ENCODE measurements at places on chromosomes 12 and 14.

- no peak for DNase-seq
These were observed 328.7 kb downstream of the DPF3 start for GRCh38 chr14:72565149-72565559.

GRCh38 chr12:26122061-26122680, 2.7 kb downstream of the BHLHE41 start:
- DNase-seq: peak; percentile 37

GRCh38 chr12:123289911-123290310, 18.3 kb upstream of the CDK2AP1 start:
- DNase-seq: no peak

DNA sequence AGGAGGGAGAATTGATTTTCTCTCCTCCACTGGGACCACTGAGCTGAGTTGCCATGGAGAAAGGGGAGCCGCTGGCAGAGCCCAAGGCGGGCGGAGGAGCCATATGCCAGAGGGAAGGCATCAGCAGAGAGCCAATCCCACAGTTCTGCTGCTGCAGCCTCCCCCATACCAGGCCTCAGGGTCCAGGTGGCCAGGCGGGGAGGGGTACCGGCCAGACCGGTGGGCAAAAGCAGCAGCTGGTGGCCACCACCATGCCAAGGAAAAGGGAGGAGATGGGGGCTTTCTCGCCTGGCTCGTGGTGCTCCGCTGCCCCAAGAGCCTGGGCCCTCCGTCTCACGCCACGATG, 72.8 kb downstream of the PITPNM2 start:
- no peak for DNase-seq

- no peak for DNase-seq
These were observed 250.5 kb upstream of the FKBP4 start for GRCh38 chr12:2544230-2544629.

- peak; percentile 63 for DNase-seq
These were observed 23.2 kb upstream of the RAP1B start for GRCh38 chr12:68587448-68587873.

- DNase-seq: peak; percentile 88
These were observed 5.6 kb upstream of the CRIP1 start for GRCh38 chr14:105480807-105481801.

DNA sequence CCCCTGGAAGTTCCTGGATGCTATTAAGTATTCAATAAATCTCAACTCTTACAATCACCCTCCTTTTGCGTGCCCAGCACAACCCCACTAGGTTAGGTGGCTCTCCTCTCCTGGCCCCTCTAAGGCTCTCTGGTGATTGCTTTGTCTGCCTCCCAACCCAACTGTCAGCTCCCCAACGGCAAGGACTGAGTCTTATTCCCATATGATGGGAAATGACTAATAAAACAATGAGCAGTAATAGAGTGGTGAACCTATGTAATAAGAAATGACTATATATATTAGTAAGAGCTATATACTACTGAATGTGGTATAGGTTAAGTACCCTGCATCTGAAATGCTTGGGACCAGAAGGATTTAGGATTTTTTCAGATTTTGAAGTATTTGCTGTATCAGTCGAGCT, 8.1 kb downstream of the APPL2 start:
- no peak for DNase-seq

DNA sequence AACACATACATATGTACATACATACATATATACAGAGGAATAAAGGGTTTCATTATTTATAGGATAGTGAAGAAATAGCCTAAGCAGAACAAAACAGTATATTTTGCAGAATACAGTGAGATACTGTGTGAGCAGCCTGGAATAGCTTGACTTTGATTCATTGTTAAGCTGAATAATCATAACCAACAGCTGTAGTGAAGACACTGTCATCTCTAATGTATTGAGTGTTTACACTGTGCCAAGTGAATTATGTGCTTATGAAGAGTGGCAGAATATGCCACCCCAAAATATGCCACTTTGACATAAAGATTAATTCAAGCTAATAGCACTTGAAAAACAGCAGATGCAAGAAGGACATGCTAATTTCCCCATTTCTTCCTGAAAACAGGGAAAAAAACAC, 48.2 kb upstream of the LRFN5 start:
- no peak for DNase-seq

GRCh38 chr12:449203-449602, 10.5 kb upstream of the B4GALNT3 start:
- DNase-seq: no peak

- DNase-seq: no peak
These were observed 8.7 kb upstream of the ADCK1 start for GRCh38 chr14:77791225-77791600.

DNA sequence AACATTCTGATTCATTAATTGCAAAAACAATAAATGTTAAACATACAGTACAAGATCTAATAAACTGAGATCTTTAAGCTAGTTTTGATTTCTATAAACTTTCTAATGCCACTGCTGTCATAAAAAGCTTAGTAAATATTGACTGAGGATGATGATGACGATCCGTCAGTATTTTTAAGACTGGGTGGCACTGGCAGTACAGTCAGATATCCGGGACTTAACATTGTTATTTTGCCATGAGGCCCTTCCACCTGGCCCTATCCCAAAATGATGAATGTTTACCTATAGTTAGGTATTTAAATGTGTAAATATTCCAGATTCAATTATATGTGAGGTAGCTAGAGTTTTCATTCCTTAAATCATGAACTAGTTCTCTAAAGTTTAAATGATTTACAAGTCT, 158.5 kb downstream of the FOXA1 start:
- no peak for DNase-seq

- no peak for DNase-seq
These were observed 72.7 kb downstream of the TPH2 start for GRCh38 chr12:72011374-72011773.

DNA sequence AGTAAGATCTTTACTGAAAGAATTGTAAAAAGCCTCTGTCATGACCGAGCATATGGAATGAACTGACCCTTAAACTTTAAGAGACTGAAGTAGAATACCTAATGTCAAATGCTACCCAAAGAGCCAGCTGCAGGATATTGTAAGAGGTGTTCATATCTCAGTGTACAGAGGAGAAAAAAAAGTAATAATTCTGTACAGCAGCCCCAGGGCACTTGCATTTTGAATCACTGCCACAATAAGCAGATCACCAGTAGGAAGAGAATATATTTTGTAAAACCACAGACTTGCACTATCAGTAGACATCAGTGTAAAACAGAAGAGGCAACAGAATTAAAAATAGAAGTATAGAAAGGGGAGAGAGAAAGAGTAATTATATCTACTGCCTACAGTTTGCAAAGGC, 162.6 kb downstream of the PPFIA2 start:
- no peak for DNase-seq

DNA sequence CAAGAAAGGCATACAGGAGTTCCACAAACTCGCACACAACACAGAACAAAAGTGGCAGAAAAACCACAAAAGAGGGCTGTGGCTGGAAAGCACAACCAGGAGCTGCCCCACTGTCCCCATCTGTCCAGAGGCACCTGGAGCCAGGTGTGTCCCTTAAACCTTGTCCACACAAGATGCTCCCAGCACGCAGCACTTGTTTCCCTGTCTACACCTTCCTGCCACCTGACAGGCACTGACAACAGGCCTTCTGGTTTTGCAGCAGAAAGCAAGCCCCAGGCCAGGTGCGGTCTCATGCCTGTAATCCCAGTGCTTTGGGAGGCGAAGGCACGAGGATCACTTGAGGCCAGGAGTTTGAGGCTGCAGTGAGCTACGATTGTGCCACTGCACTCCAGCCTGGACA, 3.6 kb downstream of the BTBD6 start:
- no peak for DNase-seq

DNA sequence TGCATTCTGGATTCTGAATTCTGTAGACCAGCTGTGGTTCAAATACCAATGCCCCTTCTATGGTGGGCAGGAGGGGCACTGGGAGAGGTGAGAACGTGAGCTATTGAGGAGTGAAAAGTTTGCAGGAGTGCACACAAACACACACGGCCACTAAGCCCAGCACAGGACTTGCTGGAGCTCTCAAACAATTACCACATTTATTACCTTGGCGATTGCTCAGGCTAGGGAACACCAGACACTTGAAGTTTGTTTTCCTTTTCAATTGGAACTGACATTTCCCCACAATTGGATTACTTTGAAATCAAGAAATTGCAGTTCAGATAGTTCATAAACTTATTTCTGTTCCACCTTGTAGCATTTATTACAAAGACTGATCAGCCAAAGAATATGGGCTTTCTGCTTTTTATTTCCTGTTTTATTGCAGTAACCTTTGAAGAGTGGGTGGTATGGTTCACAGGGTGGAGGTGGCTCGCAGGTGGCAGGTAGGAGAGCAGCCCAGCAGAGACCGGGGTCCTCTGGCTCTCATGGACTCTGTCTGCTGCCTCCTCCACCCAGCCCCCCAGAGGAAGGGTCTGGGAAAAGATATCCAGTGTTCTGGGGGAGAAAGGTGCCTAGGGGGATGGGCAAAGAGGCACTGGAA, 429.8 kb upstream of the CCDC196 start:
- DNase-seq: no peak

GRCh38 chr12:132546647-132547046, 56.7 kb downstream of the FBRSL1 start:
- no peak for DNase-seq

GRCh38 chr14:20610002-20610765, 19.0 kb upstream of the RNASE12 start:
- DNase-seq: peak; percentile 84

- no peak for DNase-seq
These were observed 23.8 kb downstream of the AACS start for GRCh38 chr12:125089083-125089482.

DNA sequence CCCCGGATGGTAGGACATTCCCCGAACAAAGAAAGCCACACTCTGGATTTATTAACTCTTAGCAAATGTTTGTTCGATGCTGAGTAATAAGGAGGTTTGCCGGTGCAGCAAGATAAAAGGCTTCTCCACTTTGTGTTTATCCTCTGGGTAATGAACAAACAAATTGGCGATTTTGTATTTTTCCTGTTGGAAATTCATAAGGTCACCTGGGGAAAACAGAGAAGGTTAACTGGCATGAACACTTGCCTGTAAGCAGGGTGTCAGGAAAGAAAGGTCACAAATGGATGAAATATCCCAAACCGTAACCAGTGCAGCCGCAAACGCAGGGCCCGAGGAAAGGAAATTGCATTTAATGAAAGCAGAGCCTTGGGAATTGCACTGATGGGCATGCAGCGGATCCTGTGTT, 132.8 kb downstream of the RMST start:
- DNase-seq: no peak

GRCh38 chr12:128818065-128819022, 5.4 kb downstream of the SLC15A4 start:
- DNase-seq: peak; percentile 63

DNA sequence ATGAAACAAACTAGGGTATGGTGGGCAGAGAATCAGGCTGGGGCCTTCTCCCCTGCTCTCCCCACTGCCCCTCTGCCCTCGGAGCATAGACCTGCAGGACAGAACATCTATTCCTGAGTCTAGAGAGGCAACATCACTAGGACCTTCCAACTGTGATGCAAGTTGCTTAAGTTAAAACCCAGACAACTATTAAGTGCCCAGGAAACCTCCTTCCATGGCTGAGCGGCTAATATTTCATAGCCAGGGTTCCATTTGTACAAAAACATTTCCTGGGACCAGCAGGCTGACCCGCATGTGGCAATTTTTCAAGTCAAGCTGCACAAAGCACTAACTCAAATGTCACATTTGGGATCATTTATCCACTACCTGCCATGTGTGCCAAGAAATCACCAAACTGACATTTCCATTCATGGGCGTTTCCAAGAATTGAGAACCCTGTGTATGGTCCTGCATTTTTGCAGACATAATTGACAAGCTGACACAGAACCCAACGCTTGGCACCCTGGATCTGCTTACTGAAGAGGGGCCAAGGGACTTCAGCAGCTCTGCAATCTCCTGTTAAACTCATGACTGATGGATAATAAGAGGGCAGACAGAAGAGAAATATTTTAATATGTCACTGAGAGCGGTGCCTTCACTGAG, 32.7 kb downstream of the NT5DC3 start:
- DNase-seq: no peak

DNA sequence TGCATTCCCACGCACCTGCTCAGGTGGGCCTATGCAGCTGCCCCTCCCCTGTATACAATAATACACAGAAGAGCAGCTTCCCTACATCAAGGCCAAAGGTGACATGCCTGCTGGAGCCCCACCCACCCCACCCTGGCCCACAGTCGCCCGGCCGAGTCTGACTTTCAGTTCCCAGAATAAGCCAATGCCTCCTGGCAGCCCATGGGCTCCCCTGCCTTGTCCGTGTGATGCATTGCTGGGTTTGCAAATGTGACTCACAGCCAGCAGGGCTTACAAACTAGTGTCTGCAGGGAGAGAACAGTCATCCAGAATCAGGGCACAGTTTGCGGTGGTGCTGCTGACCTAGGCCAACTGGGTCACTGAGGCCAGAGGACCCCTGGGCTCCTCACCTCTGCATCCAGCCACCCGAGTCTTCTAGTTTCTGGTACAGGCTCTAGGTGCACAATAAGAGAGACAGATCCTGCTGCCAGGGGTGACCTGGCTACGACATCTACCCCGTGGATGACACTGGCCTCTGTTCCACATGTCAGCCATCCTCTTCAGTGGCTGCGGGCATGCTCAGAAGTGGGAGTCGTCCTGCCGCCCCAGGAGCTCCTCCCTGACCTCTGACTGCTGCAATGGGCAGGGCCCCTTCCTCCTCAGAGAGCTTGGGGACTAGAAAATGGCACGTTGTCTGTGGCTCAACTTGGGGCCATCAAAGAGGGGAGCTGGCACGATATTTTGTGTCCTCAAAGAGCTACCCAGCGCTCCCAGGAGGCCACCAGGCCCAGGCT, 84.5 kb downstream of the CHGA start:
- no peak for DNase-seq

DNA sequence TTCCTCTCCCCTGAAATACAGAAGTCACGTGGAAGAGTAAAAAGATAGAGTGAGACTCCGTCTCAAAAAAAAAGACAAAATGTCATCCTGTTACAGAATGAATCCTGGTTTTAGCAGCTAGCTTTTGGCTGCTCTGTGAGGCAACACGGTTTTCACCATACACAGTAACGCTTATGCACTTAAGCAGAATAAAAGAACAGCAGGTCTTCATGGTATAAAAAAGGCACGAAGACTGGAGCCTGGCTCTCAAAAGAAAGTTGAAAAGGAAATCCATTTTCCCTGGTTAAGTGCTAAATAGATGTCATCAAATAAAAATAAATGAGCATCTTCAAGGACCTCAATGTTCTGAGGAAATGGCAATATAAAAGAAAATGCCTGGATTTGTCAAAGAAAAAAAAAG, 444.1 kb downstream of the IPO8 start:
- no peak for DNase-seq

- DNase-seq: no peak
These were observed 556 bp downstream of the MTHFD1 start for GRCh38 chr14:64388533-64389285.

GRCh38 chr12:22459838-22460490, 84.4 kb downstream of the C2CD5 start:
- DNase-seq: peak; percentile 76

GRCh38 chr12:103020839-103021238, 63.4 kb downstream of the ASCL1 start:
- no peak for DNase-seq

DNA sequence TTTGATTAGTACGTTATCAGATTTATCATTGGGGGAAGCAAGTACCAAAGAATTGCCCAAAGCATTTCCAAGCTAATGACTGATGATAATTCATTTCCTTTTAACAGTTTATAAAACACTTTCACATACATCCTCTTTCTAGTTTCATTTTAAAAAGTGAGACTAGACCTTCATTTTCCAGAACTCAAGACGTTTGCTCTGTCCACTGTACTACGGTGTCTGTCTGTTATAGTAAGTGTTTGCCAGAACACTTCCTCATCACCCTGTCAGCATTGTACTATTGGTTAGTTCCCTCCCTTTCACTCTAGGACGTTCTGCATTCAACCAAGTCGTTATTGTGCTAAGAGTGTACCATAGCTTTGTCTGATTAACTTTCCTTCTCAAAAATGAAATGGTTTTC, 81.7 kb upstream of the TMEM263 start:
- DNase-seq: no peak

Measured in NAMALWA (cell line).